ENCODE measurements at places on chromosomes 16 and 17.

DNA sequence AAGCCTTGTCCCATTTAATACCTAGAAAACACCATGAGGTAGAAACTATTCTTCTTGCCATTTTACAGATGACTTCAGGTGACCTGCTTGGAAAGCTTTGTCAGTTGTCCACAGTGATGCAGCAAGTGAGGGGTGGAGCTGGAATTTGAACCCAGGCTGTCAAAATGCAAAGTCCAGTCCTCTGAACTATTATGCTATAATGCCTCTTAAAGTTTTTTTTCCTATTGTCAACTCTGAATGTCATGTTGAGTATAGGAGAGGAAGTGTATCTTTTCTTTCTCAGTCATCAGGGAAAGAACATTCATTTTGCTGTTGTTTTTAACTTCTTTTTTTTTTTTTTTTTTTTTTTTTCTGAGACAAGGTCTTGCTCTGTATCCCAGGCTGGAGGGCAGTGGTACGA, 525.6 kb downstream of the XYLT1 start:
- DNase-seq: no peak

DNA sequence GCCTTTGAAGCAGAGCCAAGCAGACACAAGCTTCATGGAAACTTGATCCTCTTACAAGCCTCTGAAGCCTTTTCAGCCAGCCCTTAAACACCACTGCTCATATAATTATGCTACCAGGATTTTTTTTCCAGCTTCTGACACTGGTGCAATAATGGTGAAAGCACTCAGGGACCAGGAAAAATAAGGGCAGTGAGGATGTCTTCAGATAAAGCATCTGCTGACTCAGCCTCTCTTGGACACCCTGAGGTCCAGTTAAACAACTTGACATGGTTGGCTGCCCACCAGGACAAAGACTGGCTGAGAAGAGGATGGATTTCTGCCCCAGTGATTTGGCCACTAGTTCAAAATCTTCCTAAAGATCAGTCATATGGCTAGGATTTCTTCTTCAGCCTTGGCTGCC, 124.2 kb upstream of the N4BP1 start:
- DNase-seq: no peak

- peak; percentile 13 for DNase-seq
These were observed 102.2 kb downstream of the ABCA8 start for GRCh38 chr17:68853036-68853435.

- DNase-seq: no peak
These were observed 293.3 kb downstream of the CEP112 start for GRCh38 chr17:65898651-65899050.

DNA sequence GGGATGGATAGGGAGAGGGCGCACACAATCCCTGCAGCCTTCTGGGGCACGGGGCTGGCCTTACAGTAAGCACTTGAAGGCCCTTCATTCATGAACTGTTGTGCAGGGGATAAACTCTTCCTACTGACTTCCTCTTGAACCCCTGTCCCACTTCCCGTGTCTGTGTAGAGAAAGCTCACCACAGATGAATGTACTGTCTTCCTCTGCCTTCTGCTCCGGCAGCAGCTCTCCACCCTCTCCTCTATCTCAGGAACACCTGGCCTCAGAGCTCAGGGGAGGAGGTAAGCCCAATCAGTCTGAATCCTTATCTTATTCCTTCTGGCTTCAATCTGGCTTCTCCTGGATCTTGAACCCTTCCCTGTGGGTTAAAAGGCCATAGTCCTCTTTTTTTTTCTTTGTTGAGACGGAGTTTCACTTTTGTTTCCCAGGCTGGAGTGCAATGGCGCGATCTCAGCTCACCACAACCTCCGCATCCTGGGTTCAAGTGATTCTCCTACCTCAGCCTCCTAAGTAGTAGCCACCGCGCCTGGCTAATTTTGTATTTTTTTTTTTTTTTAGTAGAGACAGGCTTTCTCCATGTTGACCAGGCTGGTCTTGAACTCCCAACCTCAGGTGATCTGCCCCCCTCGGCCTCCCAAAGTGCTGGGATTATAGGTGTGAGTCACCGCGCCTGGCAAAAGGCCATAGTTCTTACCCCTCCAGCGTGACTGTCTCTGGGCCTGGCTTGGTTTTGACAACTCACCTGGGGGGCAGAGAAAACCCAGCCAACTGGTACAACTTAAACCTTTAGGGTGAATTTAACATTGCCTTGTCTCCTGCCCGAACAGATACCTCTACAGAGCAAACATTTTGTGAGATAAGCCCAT, 7.2 kb upstream of the SLC52A1 start:
- no peak for DNase-seq

DNA sequence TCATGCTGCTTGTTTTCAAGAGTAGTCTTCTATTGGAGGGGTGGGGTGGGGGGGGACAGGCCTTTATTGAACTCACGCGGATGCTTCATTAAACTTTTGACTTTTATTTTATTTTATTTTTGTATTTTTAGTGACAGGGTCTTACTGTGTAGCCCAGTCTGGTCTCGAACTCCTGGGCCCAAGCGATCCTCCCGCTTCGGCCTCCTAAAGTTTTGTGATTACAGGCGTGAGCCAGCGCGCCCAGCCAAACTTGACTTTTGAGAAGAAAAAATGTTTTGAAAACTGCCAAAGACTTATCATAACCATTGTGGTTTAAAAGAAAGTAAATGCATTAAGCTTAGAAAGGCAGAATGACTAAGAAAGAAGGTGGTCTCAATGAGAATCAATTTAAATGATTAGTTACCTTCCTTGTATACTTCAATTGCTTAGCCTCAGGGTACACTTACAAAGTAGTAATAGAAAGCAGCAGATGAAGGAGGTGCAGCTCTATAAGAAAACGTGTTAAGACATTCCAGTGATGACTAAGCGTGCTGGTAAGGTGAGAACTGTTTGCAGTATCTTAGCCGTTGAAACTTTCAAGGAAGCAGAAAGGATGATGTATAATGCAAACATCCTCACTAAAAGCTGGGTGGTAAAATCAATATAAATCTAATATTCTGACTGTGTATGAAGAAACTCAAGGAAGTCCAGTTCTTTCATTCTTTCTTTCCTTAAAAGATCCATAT, 1.2 kb downstream of the AP2B1 start:
- no peak for DNase-seq

DNA sequence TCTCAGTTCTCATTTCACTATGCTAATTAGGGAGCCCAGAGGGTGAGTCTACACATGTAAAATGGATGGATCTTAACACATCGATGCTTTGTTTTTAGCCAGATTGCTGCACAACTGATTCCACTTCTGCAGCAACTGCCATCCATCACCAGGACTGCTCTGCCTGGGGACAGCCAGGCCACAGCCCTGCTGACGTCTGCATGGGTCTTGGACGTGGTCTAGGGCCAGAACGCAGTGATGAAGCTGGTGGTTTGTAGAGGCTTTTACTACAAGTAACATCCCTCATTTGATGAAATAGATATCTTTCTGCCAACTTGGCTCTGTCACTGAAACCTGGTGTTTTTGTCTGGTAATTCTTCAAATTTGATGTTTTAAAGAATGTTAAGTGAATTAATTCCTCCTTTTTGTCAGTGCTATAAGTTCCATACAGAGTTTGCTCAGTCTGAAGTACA, 50.6 kb downstream of the MARCHF10 start:
- DNase-seq: no peak

- no peak for DNase-seq
These were observed 17.8 kb upstream of the EMP2 start for GRCh38 chr16:10598157-10598556.

GRCh38 chr17:15006421-15007128, 258.6 kb downstream of the PMP22 start:
- DNase-seq: no peak

DNA sequence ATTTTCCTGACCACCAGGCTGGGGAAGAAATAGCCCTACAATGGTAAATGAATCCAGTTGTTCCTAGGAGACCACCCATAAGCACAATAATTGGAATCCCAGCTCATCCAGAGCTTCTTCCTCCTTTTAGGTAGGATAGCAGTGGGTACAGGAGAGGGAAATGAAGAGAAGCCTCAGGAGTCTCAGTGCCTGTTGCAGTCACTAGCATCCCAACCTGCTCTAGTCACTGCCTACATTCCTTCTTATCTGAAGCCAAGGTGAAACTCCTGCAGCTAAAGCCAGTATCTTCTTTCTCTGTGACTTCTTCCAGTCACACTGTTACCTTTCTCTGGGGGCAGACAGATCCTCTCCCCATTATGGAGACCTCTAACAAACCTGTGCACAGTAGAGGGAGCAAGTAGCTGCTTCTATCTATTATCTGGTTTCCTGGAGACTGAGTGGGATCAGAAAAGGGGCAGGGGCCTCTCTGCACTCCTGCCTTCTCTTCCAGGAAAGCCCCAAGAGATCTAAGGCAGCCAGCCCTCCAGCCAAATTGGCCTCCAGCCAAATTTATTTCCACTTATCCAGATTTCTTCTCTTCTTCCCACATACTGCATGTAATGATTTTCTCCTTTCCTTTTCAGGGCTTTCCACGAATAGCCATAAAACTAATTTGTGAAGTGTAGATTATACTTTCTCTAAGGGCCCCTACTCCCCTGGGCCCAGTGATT, 85.5 kb downstream of the SSH2 start:
- no peak for DNase-seq

- DNase-seq: no peak
These were observed 248.8 kb upstream of the ELAC2 start for GRCh38 chr17:13266606-13267005.

DNA sequence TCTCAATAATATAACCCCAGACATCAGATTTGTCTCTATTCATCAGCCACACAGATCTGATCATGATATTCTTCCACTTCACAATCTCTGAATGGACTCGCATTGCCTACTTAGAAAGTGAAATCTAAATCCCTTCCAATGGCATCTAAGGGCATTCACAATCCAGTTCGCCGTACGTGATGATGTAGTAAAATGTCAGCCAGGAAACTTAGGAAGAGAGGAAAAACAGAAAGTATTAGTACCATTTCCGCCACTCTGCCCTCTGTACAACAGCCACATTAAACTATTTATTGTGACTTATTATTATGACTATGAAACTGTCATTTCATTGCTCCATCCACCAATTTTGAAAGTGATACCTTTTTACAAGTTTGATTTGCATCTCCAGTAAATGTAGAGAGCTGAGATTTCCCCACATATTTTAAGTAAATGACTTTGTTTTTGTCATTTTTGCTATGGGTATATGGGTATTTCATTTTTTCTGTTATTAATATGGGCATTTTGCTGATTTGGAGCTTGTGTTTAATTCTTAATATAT, 69.4 kb upstream of the SMIM36 start:
- DNase-seq: no peak

GRCh38 chr16:71803305-71803690, 5.3 kb downstream of the AP1G1 start:
- no peak for DNase-seq

DNA sequence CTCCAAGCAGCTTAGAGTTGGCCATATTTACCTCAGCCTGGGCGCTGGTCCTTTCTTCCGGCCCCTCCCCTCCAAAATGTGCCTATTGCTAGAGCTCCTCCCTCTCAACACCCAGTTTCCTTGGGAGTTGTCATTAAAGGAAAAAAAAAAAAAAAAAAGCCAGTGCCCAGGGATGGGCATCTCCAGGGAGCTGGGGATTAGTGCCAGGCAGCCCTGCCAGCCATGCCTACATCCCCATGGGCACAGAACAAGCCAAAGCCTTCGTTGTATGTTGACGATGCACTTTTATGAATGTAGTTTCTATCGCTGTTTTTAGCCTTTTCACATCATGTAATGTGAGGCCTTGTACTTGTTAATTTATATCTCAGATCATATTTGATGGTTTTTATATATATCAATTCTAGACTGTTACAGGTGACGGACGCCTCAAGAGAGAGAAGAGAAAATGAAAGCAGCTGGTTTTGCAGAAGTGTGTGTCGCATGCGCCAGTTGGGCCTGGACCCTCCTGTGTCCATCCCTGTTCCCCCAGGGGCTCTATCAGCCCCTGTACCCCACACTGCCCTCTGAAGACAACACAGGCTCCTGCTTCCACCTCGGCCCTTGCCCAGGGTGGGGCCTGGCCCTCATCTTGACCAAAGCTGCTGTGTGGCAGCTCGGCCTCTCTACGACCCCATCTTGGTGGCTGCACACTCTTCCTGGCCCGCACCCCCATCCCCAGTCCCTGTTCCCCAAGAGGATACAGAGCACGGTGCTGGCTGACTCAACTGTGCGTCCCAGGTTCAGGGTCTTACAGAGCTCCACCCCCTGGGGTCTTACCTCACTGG, 4.8 kb downstream of the LIMD2 start:
- DNase-seq: no peak

DNA sequence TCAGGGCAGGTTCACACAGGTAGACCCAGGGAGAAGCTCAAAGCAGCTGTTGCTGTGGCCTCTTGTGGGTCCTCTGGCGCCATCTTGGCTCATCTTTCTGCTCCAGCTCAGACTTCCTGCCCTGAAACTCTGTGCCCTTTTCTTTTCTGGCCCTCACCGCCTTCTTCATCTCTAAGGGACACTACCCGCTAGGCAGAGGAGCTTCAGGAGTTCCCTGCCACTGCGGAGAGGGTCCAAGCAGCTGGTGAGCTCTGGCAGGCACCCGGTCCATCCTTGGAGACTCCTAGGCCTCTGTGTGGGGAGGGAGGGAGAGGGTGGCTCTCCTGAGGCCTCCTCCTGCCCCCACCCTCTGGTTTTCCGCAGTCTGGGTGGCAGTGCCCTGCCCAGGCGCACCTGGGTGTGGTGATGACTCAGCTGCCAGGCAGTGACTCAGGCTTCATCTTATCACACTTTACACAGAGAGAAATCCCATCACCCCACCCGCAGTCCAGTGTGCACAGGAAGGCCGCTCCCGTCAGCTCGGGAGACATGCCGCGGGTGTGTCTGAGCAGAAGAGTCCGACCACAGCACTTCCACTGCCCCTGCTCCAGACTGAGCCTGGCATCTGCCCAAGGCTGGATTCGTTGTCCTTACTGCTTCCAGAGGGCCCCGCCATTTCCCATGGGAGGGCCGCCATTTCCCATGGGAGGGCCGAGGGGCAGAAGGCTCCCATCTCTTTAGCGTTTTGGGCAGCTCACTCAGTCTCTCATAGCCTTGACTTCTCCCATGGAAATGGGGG, 7.3 kb downstream of the NT5C start:
- no peak for DNase-seq

GRCh38 chr16:66054095-66054494, 312.4 kb upstream of the CDH5 start:
- DNase-seq: no peak

- no peak for DNase-seq
These were observed 6.5 kb downstream of the CPNE7 start for GRCh38 chr16:89581861-89582563.

GRCh38 chr16:60060731-60061130, 1326.6 kb upstream of the GOT2 start:
- no peak for DNase-seq

DNA sequence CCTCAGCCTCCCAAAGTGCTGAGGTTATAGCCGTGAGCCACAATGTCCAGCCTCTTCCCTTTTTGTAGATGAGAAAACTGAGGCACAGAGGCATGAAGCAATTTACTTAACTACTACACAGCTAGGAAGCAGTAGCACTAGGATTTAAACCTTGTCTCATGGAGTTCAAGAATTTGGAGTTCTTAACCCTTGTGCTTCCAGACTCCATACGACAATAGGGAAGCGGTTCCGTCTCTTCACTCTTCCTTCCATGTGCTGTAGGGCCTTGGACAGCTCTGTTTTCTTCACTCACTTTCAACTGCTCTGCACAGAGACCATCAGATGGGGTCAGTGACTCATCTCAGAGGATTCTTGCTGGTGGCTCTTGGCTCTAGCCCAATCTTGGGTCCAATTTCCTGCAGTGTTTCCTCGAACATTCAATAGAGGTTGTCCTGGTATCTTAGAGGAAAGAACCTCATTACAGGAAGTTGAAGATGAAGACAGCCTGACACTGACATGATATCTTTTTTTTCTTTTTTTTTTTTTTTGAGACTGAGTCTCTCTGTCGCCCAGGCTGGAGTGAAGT, 19.3 kb downstream of the ITGAL start:
- no peak for DNase-seq

All from NCI-H446 treated with DMSO at 0.1 percent for 48 hours (cell line).